ENCODE measurements at places on chromosomes 13 and 19.

GRCh38 chr19:42794765-42795164 lies 29.3 kb upstream of the PSG8 start:
- DNase-seq = no peak

- no peak for DNase-seq
Measured at GRCh38 chr13:19596960-19597361, 35.6 kb upstream of the TPTE2 start.

GRCh38 chr13:79870123-79870522 lies 389.2 kb downstream of the NDFIP2 start:
- no peak for DNase-seq

- DNase-seq = no peak
Measured at GRCh38 chr19:47891622-47891922, 5.5 kb upstream of the SULT2A1 start.

All from NCI-H2081 treated with DMSO at 0.1 percent for 48 hours (cell line).